NB4 (cell line): ENCODE measurements at places on chromosomes 2 and 18.
A peak's percentile ranks its signal among the peaks of the same experiment; 100 is the strongest.

DNA sequence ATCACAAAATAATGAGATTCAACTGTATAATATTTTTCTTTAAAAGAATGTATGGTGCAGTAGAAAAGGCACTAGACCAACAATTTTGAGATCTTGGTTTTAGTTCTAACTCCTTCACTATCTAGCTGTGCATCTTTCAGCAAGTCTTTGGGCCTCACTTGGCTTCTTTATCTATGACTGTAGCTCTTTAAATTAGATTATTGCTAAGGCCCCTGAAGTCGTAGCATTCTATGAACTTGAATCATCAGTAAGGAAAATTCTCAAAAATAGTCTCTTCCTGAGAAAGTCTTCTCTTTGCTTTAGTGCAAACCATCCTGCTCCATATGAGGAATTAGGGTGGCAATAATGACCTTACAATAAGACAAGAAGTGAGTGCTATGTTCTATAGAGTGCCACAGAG is 140.4 kb downstream of the FTCDNL1 start:
- no peak for DNase-seq

DNA sequence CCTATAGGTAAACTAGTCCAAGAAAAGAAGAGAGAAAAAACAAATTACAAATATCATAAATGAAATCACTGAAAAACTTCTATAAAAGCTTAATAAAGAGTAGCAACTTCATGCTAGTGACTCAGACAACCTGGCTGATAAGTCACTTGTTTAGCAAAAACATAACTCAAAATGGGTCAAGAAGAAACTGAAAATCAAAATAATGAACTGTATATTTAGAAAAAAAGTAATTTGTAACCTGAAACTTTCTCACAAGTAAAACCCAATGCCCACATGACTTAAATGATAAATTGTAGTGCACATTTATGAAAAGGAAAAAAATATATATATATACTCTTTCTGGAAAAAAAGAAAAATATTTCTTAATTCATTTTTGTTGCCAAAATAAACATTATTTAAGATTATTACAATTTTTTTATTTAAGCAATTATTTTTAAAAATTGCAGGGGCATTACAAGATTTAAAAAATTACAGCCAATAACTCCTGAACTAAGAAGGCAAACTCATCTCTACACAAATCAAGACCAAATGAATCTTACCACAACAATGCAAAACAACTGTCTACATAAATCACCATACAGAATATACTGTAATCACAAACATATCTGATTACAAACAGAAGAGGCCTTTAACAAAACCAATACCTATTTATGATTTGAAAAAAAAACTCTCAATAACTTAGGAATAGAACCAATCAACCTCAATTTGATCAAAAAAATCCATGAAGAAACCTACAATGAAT is 406.3 kb downstream of the CDH7 start:
- DNase-seq: no peak

- DNase-seq: peak; percentile 49
These were observed 22.1 kb downstream of the IL1F10 start for GRCh38 chr2:113089916-113090315.

- no peak for DNase-seq
These were observed 121.8 kb downstream of the MEMO1 start for GRCh38 chr2:31889044-31889443.

DNA sequence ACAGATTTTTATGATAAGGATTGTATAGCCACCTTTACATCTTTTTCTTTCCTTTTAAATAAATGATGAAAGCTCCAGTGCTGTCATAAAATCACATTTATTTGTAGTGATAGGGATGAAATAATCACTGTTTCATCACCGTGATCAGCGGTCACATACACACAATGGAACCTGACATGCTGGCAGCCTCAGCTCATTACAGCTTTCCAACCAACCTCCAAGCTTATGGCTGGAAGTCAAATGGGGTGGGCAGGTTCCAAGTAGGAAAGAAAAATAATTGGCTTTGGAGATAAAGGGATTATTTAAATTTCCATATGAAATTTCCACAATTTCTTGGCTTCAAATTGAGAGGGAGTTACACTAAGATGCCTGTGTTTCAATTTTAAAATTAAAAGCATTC is 251.3 kb downstream of the PLCL1 start:
- DNase-seq: no peak
